ENCODE measurements at places on chromosomes 11 and 22. TPM values are rescaled to one million over a fixed set of nuclear protein-coding genes. Genes with fewer than 3 reads are reported as not detected.
A peak's percentile ranks its signal among the peaks of the same experiment; 100 is the strongest.

PIK3IP1 gene
- total RNA-seq = 8.7 TPM

- DNase-seq = peak; percentile 9
Measured at GRCh38 chr11:108672113-108672512, 7.2 kb downstream of the DDX10 start.

DNA sequence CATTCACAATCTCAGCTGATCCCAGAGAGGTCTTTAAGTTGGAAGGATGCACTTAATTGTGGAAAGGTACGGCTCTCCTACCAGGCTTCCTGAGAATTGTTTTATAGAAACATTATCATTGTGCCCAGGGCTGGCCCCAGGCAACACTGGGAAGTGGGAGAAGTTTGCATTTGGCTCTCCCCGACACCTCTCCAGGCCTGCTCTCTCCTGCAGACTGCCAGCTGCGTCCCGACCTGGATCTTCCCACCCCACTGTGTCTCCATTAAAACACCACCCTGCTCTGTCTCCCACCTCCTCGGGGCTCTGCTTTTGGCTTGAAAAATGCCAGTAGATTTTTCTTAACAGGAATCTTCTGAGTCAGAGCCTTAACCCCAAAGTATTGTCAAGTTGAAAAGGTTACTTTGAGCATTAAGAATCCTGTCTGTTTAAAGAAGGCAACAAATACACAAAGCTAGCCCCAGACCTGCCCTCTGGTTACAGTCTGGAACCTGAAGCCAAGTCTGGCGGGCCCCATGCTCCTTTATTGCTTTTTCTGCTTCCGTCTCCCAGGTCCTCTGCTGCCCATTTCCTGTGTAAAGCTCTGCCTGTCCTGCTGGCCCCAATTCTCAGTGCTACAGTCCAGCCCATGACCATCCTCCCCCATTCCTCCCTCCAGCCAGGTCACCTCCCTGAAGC is 530.2 kb downstream of the SOX6 start:
- DNase-seq = no peak

DNA sequence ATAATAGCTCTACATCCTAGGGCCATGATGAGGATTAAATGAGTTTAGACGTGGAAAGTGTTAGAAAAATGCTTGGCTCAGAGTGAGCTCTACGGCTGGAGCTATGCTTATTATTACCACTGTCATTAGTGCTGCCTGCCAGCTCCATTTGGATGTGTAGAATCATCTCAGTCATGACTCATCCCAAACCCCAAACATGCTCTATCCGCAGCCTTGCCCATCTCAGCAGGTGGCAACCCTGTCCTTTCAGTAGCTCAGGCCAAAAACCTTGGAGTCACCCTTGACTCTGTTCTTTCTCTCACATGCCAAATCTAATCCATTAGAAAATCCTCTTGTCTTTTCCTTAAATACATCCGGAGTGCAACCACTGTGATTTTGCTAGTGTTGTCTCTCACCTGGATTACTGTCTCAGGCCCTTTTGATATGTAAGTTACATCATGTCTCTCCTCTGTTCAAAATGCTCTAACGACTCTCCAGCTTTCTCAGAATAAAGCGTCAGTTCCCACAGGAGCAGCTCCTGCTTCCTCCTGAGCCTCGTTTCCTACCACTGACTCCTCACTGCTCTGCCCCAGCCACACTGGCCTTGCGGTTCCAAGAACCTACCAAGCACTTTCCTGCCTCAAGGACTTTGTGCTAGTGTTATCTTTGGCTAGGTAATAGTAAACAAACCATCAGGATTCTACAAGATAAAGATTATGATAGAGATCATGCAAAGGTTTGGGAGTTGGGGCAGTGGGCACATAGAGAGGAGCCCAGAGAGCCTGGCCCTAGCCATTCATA is 10.5 kb upstream of the CHRM1 start:
- no peak for DNase-seq

GRCh38 chr11:47179655-47179991 is 2.9 kb upstream of the ARFGAP2 start:
- peak; percentile 33 for DNase-seq

- peak; percentile 33 for DNase-seq
Measured at GRCh38 chr11:43987384-43988039, 45.1 kb downstream of the C11orf96 start.

GRCh38 chr22:39502789-39503409 is 809 bp downstream of the MIEF1 start:
- DNase-seq = no peak

GRCh38 chr22:29157759-29158535 is 47.7 kb upstream of the EMID1 start:
- no peak for DNase-seq

DNA sequence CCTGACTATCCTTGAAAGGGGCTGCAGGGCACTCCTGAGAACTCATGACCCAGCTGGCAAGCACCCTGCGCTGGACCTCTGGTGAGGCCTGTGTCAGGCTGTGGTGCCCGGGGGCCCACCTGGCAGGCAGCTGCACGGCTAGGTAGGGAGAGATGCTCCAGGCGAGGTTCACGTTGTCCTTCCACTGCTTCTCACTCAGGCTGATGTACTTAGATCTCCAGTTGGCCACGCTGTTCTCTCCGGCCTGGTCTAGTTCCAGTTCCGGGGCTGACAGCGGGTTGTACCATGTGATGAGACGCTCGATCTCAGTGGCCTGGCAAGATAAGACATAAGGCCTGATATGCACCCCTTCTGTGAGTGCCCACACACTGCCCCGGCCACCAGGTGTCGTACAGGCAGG is 44.7 kb upstream of the SERPIND1 start:
- no peak for DNase-seq

- no peak for DNase-seq
Measured at GRCh38 chr11:41081756-41082285, 377.6 kb downstream of the LRRC4C start.

- no peak for DNase-seq
Measured at GRCh38 chr11:12745787-12746186, 71.6 kb downstream of the TEAD1 start.
